ENCODE measurements at places on chromosomes 6 and 20. TPM values are rescaled to one million over a fixed set of nuclear protein-coding genes. Genes with fewer than 3 reads are reported as not detected.

GRCh38 chr20:38229376-38230252 is 30.9 kb downstream of the KIAA1755 start:
- DNase-seq: peak; percentile 51

- DNase-seq: no peak
Observed at GRCh38 chr20:7866285-7866684, 74.0 kb downstream of the HAO1 start.

- DNase-seq: no peak
Observed at GRCh38 chr6:23656255-23657194, 469.5 kb upstream of the NRSN1 start.

DNA sequence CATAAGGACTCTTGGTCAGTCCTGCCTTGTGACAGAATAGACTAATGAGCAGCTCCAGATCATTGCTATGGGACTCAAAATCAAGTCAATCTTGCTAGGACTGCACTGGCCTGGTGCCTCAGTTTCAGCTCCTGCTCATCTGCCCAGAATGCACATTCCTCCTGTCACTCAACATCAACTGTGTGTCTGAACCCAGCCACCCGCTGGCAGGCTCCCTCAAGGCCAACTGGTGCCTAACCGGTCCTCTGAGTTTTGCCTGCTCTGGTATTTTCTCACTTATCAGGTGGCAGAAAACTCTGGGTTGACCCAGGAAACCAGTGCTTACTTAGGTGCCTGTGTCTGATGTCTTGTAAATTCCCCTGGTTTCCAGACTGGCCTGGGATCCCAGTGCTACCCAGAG is 297.7 kb downstream of the DHX35 start:
- DNase-seq: no peak

Gene ZSCAN26
- 8.6 TPM for total RNA-seq

DNA sequence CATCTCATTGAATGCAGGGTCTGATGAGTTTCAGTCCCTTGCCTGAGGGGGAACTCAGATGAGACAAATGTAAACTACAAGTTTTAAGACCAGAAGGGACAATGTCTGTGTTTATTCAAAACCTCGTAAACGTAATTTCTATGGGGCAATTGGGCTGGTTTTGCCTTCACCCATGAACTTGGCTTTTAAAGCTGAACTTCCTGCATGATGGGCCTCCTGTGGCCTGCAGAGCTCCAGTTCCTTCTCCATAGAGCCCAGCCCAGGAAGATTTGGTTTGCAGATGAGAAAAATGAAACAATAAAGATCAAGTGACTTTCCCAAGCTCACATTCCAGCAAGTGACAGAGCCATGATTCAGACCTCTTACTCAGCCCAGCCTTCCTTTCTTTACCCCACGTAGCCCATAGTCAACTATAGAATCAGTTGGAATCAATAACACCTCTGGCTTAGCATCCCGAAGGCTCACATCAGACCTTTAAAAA is 612.3 kb downstream of the UTRN start:
- DNase-seq: peak; percentile 66

DNA sequence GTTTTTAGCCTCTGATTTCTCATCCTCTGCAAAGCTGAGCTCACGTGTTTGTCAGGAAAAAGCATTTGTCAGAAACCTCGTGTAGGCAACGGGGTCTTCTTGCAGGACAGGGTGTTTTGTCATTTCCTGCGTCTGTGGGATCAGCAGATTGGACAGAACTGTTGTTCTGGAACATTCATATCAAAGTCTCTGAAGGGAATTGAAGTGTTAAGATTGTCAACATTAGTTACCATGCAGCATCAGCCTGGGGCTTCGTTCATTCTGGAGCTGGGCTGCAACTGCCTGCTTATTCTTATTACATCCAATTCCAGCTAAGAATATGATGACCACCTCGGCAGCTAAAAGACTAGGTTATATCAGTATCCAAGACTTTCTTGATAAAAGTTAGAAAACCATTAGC is 71.0 kb upstream of the RALGAPA2 start:
- DNase-seq: no peak

GRCh38 chr6:131283466-131284175 is 148.4 kb downstream of the AKAP7 start:
- no peak for DNase-seq

Gene MEP1A
- total RNA-seq: not detected

GRCh38 chr6:89120371-89120770 is 2.5 kb upstream of the SRSF12 start:
- DNase-seq: no peak

Data from myocyte (in vitro differentiated cells).